ENCODE measurements at places on chromosomes 1 and 21.

- DNase-seq: no peak
Observed at GRCh38 chr1:247419336-247419735, 3.4 kb downstream of the NLRP3 start.

DNA sequence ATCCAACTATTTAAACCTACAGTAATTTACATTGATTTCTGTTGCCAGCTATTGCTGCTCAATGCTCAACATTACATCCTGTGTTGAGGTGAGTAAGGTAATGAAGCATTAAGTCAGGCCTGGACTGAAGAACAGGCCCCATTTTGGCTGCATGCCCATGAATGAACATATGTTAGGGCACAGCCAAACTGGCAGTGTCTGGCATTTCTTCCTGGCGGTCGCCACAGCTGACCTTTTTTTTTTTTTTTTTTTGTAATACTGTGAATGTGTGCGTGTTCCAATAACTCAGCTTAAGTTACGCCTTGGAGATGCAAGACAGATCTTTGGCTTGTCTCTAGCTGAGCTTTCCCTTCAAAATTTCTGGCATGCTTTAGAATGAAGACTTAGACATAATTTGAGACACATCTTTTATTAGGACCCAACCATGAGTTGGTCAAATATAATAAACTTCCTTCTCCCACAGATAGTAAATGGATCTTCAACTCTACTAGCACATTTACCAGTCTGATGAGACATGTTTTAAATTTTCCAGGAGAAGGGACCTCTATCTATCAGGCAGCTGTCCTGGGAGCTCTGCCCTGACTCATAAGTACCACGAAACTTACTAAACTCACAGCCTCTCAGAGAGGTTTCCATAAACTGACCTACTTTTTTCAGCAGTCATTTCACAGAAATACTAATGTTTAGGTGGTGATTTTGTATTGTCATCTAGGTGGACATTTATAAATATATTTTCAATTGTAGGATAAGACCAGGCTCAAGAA lies 341.1 kb upstream of the RUNX1 start:
- DNase-seq: no peak

- DNase-seq: no peak
Observed at GRCh38 chr1:79595931-79596330, 589.4 kb upstream of the ADGRL4 start.

GRCh38 chr1:39917825-39918224 lies 16.1 kb upstream of the MYCL start:
- no peak for DNase-seq

DNA sequence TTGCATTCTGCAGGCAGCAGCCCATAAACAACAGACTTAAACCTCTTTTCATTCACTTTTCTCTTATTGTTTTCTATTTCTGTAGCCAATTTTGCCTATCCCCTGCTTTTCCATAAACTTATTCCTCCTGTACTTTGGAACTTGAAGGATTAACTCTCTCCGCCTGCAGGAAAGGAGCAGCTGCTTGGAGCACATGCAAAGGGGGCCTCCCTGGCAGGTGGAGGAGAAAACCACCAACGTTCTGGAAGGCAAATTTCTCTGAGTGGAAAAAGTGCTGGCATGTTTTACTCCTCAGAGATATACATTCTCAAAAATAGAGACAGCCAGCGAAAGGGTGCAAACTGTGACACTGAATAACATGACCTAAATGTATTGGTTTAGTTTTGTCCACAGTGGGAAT lies 33.6 kb downstream of the RGS21 start:
- DNase-seq: no peak

DNA sequence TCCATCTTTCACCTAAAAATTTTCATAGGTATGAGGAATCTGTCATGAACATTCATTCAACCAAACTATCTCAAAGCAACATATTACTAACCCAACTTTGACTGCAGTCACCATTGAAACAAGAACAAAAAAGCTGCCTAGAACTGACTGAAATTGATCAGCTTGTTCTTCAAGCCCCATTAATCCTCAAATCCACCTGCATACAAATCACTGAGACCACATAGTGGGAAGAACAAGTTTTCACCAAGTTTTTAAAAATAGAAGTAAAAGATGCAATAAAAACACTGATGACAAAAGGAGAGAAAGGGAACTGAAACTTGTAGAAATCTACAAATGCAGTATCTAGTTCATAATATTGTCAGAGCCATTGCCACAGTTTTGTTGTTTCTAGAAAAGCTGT lies 6.1 kb downstream of the SORT1 start:
- peak; percentile 70 for DNase-seq

DNA sequence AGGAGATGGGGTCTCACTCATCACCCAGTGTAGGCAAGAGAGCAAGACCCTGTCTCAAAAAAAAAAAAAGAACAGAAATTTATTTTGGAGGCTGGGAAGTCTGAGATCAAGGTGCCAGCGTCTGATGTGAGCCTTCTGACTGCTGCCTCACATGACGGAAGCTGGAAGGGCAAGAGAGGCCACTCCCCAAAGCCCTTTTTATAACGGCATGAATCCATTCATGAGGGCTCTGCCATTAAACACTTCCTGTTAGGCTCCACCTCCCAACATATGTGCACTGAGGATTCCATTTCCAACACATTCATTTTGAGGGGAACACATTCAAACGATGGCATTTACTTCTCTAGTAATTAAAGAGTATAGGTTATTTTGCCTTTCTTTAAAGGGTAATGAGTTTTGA lies 50.9 kb upstream of the C1orf198 start:
- DNase-seq: no peak

GRCh38 chr1:162943622-162944021 lies 82.6 kb upstream of the CCDC190 start:
- no peak for DNase-seq

- peak; percentile 43 for DNase-seq
Observed at GRCh38 chr1:231603598-231604275, 22.9 kb upstream of the DISC1 start.

- no peak for DNase-seq
Observed at GRCh38 chr1:204505674-204506200, 10.5 kb upstream of the MDM4 start.

DNA sequence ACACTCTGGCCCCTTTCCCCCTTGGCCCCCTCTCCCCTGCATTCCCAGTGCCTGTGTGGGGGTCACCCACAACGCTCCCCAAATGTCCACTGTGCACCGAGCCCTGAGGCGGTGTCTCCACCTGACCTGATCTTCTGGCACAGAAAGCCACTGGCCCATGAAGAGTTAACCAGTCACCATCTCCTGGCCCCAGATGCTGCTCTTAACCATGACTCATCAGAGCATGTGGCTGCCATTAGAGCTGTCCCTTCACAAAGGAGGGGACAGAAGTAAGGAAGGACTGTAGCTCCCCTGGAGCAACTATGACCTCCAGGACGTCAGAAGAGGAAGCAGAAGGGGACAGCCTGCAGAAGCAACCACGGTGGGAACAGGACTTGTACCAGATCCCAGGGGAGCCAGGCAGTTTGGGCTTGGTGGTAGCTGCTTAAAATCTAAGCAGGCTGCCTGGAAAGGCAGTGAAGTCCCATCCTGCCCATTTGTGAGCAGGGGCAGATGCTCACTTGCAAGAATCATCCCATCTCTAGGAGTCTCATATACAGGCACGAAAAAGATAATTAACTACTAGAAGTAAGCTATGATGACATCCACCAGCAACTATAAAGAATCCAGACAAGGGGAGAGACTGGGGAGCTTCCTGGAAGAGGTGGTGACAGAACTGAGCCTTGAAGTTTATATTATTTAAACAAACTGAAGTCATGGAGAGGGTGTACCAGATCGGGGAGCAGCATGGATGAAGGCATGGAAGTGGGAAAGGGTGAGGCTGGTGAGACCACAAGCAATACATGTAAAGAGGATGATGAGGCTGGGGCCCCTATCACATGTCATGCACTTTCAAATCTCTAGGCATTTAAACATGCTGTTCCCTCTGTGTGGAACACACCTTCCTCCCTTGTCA lies 1.1 kb upstream of the TTC39A start:
- peak; percentile 79 for DNase-seq

- no peak for DNase-seq
Observed at GRCh38 chr1:51675177-51675780, 58.4 kb downstream of the OSBPL9 start.

DNA sequence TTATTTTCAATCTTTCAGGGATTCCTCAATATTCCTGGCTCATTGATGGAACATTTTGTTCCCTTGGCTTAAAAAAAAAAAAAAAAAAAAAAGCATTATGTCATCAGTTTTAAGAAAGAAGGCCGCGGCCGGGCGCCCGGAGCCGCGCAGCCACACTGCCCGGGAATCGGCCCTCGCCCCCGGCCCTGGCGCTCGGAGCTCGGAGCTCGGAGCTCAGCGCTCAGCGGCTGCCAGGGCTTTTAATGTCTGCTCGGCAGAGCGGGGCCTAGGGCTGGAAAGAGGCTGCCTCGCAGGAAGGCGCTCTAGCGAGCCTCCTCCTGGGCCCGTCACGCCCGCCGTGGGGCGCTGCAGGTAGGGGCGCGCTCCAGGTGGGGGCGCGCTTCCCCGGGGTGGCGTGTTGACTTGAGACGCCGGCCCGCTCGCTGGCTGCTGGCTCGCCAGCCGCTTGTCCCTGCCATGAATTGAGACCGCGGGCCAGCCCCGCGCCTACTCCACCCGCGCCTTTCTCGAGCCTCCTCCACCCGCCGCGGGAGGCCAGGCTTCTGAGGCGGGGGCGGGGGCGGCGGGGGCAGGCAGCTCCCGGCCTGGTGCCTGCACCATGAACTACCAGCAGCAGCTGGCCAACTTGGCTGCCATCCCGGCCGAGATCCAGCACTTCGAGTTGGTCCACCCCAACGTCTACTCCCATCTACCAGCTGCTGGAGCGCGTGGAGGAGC lies 5.4 kb upstream of the TDRD5 start:
- DNase-seq: peak; percentile 35

DNA sequence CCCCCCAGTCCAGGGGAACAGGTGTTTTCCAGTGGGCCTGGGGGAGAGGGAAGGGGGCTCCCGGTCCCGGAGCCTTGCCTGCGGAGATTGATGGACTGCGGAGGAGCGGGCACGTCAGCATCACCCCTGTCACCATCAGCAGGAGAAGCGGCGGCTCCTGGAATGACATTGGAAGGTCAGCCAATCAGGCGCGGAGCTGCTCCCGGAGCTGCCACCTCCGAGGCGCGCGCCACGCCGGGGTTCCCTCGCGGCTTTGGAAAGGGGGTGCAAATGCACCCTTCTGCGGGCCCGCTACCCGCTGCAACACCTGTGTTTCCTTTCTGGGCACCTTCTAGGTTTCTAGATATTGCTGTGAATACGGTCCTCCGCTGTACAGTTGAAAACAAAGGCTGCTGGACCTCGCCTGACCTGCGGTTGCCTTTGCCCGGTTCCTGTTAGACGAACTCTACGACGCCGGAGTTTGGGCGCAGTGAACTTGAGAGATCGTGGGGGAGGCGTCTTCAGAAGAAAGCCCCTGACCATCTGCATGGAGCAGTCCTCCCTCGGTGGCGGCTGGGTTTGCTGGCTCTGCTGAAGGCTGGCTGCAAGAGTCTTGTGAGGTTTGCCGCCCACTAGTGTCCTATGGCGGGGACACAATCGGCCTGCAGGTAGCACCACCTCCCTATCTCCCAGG lies 5.3 kb downstream of the DSCAM start:
- no peak for DNase-seq

GRCh38 chr1:176450526-176450925 lies 12.4 kb upstream of the PAPPA2 start:
- DNase-seq: no peak

Data from GM13977 (cell line).